ENCODE measurements at places on chromosomes 7 and 10.

DNA sequence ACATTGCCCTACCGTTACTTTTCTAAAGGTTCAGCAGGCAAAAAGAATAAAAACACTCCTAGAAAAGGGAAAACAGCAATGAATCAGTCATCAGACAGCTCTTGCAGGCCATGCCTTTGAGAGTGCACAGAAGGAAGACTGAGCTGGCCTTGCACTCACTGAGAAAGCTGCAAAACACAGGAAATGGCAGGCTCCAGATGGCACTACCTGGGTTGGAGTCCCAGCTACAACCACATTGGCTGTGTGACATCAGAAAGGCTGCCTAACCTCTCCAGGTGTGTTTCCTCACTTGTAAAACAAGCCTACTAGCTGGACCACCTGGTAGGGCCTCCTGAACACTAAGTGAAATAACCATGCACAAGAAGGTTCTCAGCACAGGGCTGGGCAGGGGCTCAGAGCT is 113.7 kb downstream of the SFMBT2 start:
- no peaks in the 10 kb centered on the region for H3K27me3 ChIP-seq
- H3K4me1 ChIP-seq = peaks cover 29% of the 10 kb centered on the region
- no peak for DNase-seq
- peak overlapping the region; percentile 25 for H3K27ac ChIP-seq
- H3K4me3 ChIP-seq = no peak overlapping the region
- peaks cover 45% of the 10 kb centered on the region for H3K36me3 ChIP-seq

GRCh38 chr7:12719141-12719919 is 31.9 kb downstream of the ARL4A start:
- H3K27me3 ChIP-seq = no peaks in the 10 kb centered on the region
- no peak for DNase-seq
- no peaks in the 10 kb centered on the region for H3K36me3 ChIP-seq
- no peak overlapping the region for H3K4me3 ChIP-seq
- peaks cover 7% of the 10 kb centered on the region for H3K4me1 ChIP-seq
- H3K27ac ChIP-seq = peak overlapping the region; percentile 48

- H3K27me3 ChIP-seq = no peaks in the 10 kb centered on the region
- H3K27ac ChIP-seq = peak overlapping the region; percentile 25
- H3K4me3 ChIP-seq = no peak overlapping the region
- peaks cover 27% of the 10 kb centered on the region for H3K36me3 ChIP-seq
These were observed 112.2 kb downstream of the CYTH3 start for GRCh38 chr7:6160191-6160623.

- H3K4me1 ChIP-seq = no peaks in the 10 kb centered on the region
- no peaks in the 10 kb centered on the region for H3K36me3 ChIP-seq
- peaks cover 17% of the 10 kb centered on the region for H3K27me3 ChIP-seq
- no peak for DNase-seq
These were observed 1.8 kb downstream of the TUBAL3 start for GRCh38 chr10:5402798-5403197.

DNA sequence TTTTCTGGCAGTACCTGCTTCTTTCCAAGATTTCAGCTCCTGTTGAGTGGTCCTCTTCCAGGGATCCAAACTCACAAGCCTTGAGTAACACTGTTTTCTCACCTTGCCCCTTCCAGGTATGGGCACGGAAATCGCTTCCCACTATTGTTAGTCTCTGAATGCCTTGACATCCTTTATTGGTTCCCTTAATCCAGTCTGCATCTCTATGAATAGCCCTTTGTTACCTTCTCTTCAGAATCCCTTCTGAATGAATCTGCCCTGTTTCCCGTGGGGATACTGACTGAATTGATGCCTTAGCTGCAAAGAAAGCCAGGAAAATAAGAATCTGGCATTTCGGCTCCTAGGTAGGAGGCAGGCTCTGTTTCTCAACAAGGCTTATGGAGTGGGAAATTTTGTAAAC is 467.7 kb downstream of the PLXNA4 start:
- H3K36me3 ChIP-seq = no peaks in the 10 kb centered on the region
- H3K4me1 ChIP-seq = no peaks in the 10 kb centered on the region
- H3K27me3 ChIP-seq = peaks cover 4% of the 10 kb centered on the region
- DNase-seq = no peak
- no peak overlapping the region for H3K4me3 ChIP-seq
- no peak overlapping the region for H3K27ac ChIP-seq

DNA sequence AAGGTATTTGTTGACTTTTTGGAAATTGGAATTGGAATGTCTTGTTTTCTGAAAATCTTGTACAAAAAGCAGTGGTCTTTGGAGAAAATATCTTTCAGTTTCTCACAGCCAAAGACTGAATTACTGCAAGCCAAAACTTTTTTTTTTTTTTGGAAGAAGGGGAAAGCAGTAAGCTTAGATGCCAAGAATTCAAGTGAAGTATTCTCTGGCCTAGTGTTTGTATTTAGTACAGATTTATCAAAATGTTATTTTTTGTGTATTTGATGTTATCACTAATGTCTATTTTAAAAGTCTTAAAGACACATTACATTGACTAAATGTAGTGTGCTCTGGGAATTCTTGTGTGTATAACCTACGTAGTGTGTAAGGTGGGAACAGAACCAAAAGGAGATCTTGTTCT is 6.2 kb downstream of the TET1 start:
- no peak for DNase-seq
- H3K36me3 ChIP-seq = no peaks in the 10 kb centered on the region
- no peak overlapping the region for H3K27ac ChIP-seq
- H3K27me3 ChIP-seq = peaks cover 36% of the 10 kb centered on the region
- no peak overlapping the region for H3K4me3 ChIP-seq
- H3K4me1 ChIP-seq = peaks cover 10% of the 10 kb centered on the region

Data from stimulated activated naive B cell treated with anti-CD40 and anti-IgM and Interleukin-4, amounts not matched to agents 10 μg/mL and 1 μg/mL and 100 μg/mL, for 72 hours (primary cell).